ENCODE measurements at places on chromosomes 13 and 19.

- DNase-seq = no peak
These were observed 7.9 kb downstream of the PBX4 start for GRCh38 chr19:19610376-19611202.

DNA sequence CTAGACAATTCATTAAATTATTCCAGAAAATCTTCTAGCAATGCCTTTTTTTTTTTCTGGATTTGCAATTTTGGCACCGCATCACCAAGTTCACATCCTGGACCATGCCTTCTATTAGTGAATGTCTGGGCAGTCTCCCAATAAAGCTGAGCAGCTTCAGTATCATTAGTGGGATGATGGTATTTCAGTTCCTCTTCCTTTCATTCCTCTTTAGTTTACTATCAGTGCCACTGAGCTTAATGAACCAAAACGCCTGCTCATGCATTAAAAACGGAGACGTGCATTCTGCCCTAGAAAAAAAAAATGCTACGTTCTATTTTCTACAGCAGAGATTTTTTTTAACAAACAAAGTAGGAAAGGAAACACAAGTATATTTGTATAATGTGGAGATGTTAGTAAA lies 343.0 kb downstream of the PCDH9 start:
- no peak for DNase-seq

GRCh38 chr19:45439569-45440258 lies 16.0 kb upstream of the ERCC1 start:
- peak; percentile 69 for DNase-seq

- peak; percentile 58 for DNase-seq
These were observed at the start of gene GIPR for GRCh38 chr19:45667620-45668341. GIPR (plus strand) TSS chr19:45668221; CDS start chr19:45669521, 1,300 bp downstream.

- peak; percentile 62 for DNase-seq
These were observed 165.6 kb downstream of the DLEU7 start for GRCh38 chr13:50677687-50678463.

GRCh38 chr19:4606921-4607678 lies 32.2 kb upstream of the TNFAIP8L1 start:
- DNase-seq = no peak

- DNase-seq = peak; percentile 8
These were observed 603.9 kb downstream of the DCT start for GRCh38 chr13:93875547-93875946.

- DNase-seq = peak; percentile 4
These were observed at the start of gene PCDH17 for GRCh38 chr13:57631596-57632275. PCDH17 (plus strand) TSS chr13:57631744; CDS start chr13:57632547, 803 bp downstream.

- peak; percentile 38 for DNase-seq
These were observed 49.9 kb downstream of the UGGT2 start for GRCh38 chr13:96003304-96003703.

DNA sequence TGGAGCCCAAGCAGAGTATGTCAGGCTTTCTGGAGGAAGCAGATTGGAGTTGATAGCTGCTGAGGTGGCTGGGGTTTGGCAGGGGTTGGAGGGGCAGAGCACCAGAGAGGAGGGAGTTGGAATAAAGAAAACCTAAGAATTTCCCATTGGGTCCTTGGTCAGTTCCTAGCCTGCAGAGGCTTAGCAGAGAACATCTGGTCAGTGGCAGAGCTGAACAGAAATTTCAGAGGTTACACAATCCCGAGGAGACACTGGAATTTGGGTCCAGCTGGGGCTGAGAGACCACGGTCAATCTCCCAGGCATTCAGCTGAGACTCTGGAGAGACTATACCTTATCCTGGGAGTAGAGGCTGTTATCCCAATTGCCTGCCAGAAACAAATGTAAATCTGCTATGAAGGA lies 84.4 kb downstream of the DPY19L3 start:
- DNase-seq = no peak

- no peak for DNase-seq
These were observed 59.9 kb upstream of the KCTD15 start for GRCh38 chr19:33736787-33737186.

DNA sequence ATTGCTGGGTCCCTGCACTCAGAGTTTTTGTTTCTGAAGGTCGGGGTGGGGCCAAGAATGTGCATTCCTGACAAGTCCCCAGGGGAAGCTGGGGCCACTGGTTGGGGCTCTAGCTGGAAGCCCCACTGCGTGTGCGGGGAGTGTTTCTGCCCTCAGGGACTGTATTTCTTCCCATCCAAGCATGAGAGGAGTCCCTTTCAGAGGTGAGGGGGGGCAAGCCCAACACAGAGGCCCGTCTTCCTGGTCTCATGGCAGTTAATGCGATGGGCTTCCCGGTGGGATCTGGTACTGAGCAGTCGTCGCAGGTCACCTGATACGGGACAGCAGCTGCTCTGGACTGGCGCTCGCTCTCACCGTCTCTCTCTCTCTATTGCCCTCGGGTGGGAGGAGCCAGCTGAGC lies 50.4 kb downstream of the GPR12 start:
- no peak for DNase-seq

GRCh38 chr19:18776736-18777135 lies 14.4 kb downstream of the COMP start:
- peak; percentile 34 for DNase-seq

DNA sequence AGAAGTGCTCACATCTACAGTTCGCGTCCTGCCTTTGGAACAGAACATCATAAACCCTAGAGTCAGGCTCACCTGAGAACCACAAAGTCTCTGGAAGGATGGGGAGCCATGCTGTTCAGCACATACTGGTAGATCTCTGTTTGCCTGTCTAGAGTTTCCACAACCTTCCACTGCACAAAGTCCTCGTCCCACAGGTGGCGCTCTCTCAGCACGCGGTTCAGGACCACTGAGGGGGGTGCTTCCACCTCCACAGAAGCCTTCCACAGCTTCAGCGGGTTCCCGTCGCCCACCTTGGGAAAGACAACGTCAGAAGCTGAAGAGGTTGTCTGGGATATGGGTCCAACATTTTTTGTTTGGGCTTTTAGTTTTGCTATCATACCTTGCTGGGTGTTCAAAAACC lies 93.6 kb downstream of the KL start:
- no peak for DNase-seq

DNA sequence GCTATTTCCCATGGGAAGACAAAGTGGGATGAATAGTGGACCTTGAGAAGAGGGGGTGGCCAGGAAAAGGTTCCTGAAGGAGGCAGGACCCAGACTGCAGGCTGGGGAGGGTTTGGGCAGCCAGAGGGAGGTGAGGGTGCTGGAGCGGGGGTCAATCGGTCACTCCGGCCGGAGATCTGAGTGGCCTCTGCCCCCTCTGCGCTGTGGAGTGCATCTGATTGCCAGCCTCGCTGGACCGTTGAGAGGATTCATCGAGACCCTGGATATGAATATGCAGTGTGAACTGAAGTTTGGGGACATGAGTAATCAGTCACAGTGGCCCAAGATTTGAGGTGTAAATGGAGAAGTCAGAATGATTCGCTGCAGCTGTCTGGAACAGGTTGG lies 5.5 kb upstream of the ZNF580 start:
- no peak for DNase-seq

GRCh38 chr13:41492432-41493260 lies 35.3 kb downstream of the RGCC start:
- DNase-seq = peak; percentile 11

- DNase-seq = no peak
These were observed 718.5 kb downstream of the UQCRFS1 start for GRCh38 chr19:28494461-28494860.

DNA sequence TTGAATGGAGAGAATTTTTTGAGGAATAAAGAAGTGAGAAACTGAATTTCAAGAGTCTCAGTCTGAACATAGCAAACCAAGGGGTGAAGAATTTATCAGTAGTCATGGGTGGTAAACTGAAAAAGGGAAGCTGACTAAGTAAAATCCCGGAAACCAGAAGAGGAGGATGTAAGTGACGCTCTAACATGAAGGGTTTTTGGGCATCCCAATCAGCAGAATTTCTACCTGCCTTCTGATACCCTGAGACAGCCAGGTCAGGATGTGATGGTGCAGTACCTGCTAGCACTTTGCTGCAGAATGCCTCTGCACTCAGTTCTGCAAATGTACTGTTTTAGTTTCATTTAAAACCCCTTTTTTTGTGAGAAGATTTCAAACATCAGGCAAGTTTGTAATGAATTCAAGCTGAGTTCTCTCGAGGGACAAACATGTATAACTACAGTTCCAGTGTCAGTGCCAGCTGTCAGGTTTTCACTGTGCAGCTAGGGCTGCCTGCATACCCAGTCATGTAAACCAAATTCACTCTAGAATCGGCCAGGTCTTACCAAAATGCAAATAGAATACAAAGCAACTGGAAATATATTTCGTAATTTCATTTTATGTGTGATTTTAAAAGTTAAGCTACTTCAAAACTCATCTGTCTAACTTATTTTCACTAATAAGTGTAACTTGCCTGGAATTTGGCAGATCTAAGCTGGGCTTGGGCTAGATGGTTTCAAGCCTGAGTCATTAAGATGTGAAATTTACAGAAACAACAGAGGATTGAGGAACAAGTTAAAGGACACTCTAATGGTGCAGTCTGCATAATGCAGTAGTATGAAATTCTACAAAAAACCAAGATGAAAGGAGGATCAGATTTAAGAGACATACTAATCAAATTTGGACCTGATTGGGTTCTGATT lies 13.8 kb downstream of the METTL21C start:
- DNase-seq = no peak

- no peak for DNase-seq
These were observed 62.9 kb downstream of the TEX26 start for GRCh38 chr13:30995331-30995730.

GRCh38 chr13:77002590-77003190 lies 10.8 kb downstream of the CLN5 start:
- DNase-seq = peak; percentile 15

- peak; percentile 76 for DNase-seq
These were observed 30.7 kb downstream of the HTR2A start for GRCh38 chr13:46866150-46866549.

DNA sequence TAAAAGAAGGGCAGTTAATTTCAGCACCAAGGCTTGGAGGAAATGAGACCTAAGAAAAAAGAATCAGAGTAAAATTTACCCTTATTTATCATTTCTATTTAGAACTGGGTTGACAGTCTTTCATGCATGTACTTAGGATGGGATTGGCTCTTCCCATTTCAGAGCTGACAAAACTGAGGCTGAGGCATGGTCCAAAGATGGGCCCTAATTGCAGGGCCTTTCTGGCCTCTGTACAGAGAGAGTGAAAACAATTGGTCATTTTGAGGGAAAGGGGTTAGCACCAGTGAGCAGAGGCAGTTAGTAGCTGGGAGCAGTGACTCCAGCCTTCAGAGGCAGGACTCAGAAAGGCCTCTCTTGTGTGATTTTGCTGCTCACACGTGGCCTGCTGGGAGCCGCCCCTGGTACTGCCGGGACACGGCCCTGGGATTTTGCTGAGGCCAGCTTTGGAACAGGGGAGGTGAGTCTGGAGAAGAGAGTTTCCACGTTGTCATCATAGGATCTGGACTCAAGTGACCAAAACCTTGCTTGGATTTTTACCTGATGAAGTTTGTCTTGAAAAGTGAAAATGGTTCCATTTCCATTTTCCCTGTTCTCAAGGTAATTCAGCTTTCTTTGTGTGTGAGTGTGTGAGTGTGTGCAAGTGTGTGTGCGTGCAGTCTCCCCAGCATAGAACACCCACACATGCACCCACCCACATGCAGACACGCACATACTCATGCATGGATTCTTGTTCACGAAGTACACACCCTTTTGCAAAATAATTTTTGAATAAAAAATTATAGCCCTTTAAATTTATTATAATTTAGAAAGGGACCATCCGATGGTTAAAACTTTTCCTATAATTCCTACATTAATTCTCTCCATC lies at the start of gene ZNF536:
TSS of gene ZNF536 (plus strand) at position 425 of the 865 bp plus-strand sequence. CDS start 71,179 bp downstream, outside the sequence.
- DNase-seq = no peak

- peak; percentile 59 for DNase-seq
These were observed 907 bp downstream of the KDELR1 start for GRCh38 chr19:48390188-48391099.

DNA sequence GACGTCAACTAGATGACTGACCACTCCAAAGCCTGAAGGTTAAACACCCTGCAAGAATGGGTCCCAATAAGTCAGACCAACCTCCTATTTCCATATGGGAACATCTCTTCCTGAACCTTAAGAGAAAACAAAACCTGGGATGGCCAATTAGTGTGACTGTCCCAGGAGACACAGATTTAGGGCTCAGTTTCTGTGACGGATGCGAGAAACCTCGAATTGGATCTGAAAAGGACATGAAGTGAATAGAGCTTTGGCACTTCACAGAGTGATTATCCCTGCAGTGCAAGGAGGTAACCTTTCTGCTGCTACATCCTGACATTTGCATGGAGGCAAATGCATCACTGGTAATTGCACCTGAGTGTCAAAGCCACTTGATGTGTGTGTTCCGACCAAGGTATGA lies 442.2 kb upstream of the KLF12 start:
- no peak for DNase-seq

- no peak for DNase-seq
These were observed 63.0 kb downstream of the ZNF208 start for GRCh38 chr19:21947775-21948174.

DNA sequence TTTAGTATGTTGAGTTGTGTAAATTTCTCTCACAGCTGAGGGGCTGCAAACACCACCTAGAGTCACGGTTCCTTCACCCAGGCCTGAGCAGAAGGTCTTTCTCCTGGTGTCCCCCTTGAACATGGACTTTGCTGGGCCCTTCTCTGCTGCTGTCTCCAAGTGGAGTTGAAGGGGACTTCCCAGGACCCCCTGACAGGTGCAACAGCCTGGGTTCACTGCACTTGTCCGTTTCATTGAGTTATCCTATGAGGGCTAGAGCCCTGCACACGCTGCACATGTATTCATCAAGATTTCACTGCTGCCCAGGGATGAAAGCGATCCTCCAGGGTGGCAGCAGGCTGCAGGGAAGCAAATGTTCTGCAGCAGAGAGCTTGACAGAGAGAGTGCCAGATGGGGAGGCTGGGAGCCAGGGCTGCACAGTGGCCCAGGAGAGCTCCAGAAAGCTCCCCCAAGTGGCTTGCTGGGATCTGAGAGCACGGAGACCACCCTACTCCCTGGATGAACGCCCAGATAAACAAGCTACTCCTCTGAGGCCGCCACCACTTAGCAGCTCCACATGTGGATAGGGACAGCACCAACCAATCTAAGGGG lies 10.3 kb downstream of the TMEM272 start:
- no peak for DNase-seq

- no peak for DNase-seq
These were observed 381.2 kb upstream of the SLITRK1 start for GRCh38 chr13:84263354-84264069.

- no peak for DNase-seq
These were observed 23.5 kb downstream of the ADGRL1 start for GRCh38 chr19:14182476-14182875.

GRCh38 chr13:77975358-77976042 lies 56.9 kb upstream of the EDNRB start:
- no peak for DNase-seq

DNA sequence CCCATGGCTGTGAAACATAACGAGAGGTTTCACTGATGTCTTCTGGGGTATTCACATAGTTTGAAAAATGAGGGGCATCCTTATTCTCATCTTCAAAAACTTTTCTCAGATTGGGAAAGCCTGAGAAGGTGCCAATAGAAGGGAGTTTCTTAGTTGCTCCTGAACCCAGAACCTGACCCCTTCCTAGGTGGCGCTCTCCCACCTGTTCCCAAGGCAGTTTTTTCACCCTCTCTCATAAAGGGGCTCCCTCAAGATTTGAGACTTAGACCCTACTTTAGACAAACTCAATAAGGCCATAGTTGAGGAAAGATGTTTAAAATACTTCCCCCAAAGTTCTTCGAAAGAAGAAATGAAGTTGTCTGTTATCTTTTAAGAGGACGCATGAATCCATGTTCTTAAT lies 142.2 kb downstream of the FGF9 start:
- no peak for DNase-seq
